ENCODE measurements at places on chromosomes 12 and 14. TPM values are rescaled to one million over a fixed set of nuclear protein-coding genes. Genes with fewer than 3 reads are reported as not detected.

The NRIP2 gene
- 1.2 TPM for total RNA-seq

The SDS gene
- not detected for total RNA-seq

The AQP5 gene
- total RNA-seq: 0.41 TPM

The KLRF1 gene
- not detected for total RNA-seq

The TEX52 gene
- not detected for total RNA-seq

The B4GALNT3 gene
- 43.4 TPM for total RNA-seq

The VWF gene
- total RNA-seq: 250 TPM

Measured in left ventricle myocardium inferior (tissue), 1 donor.